Activated T-helper 1 cell treated with Interleukin-2 at 50 U/mL for 16 hours (primary cell): ENCODE measurements at places on chromosomes 4 and X.

DNA sequence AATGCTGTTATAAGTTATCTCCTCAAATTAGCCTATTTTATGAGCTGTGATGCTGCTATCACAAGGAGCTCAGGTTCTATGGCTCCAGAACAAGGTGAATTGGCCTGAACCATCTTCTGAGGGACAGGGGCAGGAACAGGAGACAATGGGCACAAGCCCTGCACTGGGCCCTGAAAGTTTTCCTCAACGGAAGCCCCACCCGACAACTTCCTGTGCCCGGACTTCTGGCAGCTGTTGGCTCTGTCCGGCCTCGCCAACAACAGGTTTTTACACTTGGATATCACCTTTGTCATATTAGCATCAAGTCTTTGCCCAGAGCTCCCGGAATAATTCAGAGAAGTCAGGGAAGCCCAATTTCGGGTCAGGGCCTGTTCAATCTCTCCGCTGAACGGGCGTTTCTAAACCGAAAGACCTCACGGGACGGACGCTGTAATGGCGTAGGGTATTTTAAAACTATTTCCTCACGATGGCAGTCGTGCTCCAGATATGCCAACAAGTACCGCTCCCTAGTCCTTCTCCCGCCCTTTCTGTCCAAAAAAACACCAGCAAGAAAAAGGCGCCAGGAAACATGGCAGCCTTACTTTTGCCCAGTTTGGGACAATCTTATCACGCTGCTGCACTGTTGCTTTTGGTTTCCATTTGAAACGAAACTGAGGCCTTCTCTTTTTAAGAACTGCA is 201.0 kb upstream of the STK26 start:
- DNase-seq = peak; percentile 65

DNA sequence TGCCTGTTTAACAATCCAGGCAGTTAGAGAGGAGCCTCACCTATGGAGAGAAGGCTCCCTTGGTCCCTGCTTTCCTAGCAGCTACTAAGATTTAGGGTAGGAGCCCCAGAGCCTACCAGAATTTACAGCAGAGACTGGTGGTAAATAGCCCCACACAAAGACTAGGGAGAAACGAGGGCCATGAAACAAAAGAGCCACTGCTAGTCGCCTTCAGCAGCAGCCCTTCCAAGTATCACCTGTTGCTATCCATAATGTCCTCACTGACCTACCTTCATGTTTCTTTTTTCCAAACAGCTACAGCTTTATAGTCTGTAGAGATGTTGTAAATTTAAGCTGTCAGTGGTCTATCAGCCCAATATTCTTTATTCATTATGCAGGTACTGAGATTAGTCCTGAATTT is 25.3 kb downstream of the ARHGEF6 start:
- no peak for DNase-seq

GRCh38 chrX:54530357-54530900 is 410 bp downstream of the GNL3L start:
- DNase-seq = no peak

DNA sequence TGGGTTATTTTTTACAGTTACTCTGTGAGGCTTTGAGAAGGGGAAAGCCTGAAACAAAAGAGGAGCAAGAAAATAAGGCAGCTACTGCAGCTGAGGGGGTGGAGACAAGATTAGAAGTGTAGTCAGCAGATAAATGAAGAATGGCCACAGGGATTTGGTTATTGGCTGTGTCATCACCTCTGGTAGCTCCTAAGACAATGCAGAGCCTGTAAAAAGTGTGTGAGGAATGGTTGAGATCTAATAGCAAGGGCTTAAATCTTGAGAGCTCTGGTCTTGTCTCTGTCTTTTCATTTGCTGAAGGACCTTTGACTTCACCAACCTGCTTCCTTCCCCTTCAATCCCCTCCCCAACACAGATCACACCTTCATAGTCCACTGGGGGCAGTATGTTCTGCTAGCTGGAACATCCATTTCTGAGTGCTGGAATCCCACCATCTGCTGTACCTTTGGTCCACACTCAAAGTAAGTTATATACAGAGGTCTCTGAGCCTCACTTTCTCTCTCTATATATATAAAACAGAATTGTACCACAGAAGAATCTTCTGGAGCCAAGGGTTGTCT is 213.7 kb upstream of the ZIC3 start:
- DNase-seq = no peak

DNA sequence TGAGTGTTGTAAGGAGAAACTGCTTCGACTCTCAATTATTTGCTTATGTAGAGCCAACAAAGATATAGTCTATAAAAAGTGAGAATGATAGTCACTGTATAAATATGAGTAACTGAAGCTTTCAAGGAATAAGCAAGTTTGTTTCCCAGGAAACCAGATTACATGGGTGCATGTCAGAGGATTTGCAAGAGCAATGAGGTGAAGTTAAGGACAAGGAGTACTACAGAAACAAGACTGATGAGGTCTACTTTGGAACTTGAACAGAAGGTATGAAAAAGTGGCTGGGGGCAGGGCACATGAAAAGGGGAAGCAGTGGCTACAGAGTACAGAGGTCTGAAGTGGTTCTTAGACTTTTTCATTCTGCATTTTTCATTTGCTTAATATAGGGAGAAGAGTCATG is 321.0 kb upstream of the CXXC4 start:
- no peak for DNase-seq

DNA sequence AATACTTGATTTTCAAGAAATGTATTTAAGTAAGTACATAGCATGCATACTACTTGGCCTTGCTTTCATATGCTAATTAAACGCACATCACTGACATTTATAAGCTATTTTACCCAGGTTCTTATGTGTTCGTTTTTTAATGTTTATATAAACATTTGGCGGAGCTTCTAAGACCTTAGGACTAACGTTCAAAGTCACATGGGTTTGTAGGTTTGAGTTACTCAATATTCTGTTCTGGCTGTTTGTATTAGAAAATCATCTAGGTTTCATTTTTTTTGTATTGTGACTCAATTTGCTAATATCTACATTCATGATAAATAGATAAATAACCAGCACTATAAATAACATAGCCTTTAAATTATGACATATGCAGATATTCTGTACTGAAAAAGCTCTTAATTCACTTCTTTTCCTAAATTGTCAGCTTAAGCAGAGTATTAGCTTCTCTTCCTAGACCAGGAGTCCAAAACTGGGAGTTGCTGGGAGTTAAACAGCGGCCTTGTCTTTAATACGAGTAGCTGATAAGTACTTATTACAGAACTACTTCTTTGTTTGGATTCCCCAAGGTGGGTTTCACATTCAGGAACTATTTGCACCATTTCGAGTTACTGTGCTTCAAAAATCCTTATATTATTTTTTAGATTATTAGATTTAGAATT is 42.0 kb downstream of the GUCY1B1 start:
- no peak for DNase-seq

DNA sequence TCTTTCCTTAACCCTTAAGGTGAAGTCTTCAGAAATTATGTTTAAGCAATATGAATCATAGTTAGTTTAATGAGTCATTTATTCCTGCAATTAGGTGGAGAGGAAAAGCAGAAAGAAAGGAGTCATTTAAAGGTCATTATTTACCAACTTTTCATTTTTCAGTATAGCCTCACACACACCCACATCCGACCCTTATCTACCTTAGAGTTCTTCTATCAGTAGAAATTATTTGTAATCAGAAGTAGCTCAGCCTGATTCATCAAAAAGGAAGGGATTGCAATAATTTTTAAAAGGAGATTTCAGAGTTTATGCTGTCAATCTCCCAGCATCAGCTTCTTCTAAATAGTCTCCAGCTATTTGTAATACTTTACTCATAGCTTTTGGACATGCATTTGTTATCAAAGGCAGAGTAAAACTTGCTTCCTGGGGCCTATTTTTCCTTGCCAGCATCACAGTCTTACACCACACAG is 5.9 kb downstream of the ANXA10 start:
- no peak for DNase-seq

DNA sequence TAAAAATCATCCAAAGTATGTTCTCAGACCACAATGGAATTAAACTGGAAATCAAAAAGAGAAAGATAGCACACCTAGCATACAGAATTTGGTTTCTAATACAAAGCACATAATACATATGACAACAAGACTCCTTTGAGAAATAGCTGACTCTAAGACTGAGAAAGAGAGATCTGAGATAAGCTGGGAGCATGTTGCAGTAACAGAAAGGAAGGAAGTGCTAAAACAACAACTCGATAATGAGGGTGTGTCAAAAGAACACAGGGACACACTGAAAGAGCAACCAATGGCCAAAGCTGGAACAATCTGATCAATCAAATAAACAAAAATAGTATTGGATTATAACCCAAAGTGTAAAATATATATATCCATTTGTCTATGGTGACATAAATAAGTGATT is 586.6 kb downstream of the C4orf33 start:
- no peak for DNase-seq

GRCh38 chr4:176575141-176575730 is 217.5 kb downstream of the VEGFC start:
- no peak for DNase-seq

DNA sequence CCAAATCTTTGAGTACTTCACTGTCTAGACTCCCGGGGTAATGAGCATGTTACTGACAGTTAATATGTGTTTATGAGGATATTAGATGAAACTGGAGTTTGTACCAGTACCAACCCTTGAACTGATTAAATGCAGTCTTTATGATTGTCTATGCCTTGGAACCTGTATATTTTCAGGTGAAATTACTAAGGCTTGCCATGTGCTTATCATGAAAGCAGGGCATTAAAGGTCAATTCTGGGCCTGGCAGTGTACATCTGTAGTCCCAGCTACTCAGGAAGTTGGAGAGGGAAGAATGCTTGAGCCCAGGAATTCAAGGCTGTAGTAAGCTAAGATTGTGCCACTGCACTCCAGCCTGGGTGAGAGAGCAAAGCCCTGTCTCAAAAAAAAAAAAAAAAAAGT is 27.6 kb downstream of the PHEX start:
- no peak for DNase-seq

GRCh38 chr4:80963051-80963450 is 67.5 kb upstream of the BMP3 start:
- no peak for DNase-seq

DNA sequence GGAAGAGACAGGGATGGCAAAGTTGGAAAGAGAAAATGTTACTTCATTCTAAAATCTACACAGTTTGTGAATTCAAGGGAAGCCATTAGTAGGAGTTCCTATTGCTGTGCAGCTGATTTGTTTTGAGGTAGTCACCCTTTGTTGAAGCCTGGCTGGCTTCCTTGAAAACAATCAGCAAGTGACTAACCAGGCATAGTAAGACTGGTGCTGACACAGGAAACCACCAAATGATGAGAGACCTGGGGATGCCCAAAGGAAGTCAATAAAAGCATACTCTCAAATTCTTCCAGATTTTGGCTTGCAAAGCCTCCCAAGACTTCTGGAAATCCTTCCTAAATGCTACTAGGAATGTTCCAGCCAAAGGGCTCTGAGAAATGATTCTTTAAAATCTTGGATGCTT is 23.9 kb upstream of the PRDM8 start:
- DNase-seq = no peak

DNA sequence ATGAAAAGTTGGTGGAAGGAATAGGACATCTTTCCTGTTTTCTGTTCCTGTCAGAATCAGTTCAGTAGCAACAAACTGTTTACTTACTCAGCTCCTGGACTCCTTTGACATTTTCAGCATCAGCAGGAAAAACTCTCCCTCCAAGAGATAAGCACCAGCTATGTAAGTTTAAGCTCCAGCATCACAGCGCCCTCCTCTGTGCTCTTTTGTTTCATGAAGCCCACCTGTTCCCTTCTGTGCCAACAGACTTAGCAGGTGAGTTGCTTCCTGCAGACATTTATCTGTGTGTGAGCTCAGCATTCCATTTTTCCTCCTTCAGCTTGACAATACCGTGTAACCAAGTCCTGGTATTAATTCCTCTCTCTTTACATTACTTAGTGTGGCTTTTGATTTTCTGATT is 644.1 kb upstream of the AGA start:
- DNase-seq = no peak

GRCh38 chr4:76791479-76791878 is 106.5 kb downstream of the SOWAHB start:
- no peak for DNase-seq

GRCh38 chr4:34261799-34262314 is 1982.5 kb downstream of the ARAP2 start:
- no peak for DNase-seq

GRCh38 chrX:47573341-47574075 is 8.7 kb upstream of the TIMP1 start:
- no peak for DNase-seq

DNA sequence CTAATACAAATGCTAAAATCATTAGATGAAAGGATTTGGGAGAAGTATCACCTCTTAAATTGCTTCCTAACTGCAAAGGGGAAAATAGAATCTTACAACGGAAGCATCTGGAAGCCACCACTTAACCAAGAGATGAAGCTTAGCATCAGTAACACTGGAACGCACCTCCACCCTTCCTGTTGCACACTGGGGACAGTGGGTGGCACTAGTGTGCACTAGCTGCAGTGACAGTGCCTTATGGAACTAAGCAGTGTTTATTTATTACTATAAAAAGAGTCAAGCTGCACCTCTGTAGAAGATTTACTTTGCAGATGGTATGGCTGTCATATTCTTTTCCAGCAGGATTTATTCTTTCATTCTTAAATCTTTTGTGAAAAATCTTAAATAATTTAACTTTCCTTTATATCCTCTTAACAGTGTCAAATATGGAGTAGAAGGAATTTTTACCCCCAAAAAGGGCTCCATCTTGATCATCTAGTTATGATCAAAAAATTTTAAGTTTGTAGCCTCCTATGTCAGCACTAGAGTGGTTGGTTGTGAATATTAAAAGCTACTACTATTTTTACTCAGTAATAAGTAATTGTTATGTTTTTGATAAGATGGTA is 76.7 kb downstream of the SCD5 start:
- DNase-seq = no peak

- no peak for DNase-seq
Measured at GRCh38 chrX:56800307-56800706, 71.3 kb downstream of the NBDY start.

DNA sequence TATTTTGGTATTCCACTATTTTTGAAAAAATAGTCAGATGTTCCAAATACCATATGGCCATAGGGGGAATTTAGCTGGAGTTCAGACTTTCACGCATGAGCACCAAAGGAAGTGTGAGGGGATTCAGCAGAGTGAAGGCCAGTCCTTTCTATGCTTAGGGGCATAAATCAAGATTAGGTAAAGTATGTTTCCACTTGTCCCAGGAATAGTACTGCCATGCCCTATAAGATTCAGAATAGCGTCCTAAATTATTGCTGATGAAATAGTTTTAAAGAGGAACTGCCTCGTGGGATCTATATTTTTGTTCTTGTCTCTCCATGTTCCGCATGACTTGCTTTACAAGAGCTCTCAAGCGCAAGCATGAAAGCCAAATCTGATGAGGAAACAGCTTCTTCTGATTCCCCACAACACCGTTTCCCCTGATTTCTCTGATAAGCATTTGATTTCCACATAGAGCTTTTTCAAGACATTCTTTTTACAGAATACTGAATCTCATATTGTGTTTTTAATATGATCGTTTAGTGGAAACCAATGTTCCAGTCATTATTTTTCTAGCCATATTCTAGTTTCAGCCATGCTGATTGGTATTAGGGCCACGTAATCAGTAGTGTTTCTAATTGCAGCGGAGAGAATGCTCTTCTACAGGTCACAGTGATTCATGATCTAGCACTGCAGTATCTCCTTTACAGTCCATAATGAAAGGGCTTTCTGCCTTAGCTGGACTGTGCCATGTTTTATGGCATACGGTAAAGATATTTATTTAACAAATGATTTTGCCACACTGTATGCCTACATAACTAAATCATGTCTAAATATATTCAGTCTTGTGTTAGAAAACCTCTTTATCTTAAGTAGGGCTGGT is 492.3 kb downstream of the CENPC start:
- no peak for DNase-seq

GRCh38 chr4:40256329-40256728 is 59.5 kb downstream of the RHOH start:
- no peak for DNase-seq
